Muscle of leg (tissue), 16 donors: ENCODE measurements at places on chromosomes 3 and 15. TPM values are rescaled to one million over a fixed set of nuclear protein-coding genes. Genes with fewer than 3 reads are reported as not detected.
A peak's percentile ranks its signal among the peaks of the same experiment; 100 is the strongest.

DNA sequence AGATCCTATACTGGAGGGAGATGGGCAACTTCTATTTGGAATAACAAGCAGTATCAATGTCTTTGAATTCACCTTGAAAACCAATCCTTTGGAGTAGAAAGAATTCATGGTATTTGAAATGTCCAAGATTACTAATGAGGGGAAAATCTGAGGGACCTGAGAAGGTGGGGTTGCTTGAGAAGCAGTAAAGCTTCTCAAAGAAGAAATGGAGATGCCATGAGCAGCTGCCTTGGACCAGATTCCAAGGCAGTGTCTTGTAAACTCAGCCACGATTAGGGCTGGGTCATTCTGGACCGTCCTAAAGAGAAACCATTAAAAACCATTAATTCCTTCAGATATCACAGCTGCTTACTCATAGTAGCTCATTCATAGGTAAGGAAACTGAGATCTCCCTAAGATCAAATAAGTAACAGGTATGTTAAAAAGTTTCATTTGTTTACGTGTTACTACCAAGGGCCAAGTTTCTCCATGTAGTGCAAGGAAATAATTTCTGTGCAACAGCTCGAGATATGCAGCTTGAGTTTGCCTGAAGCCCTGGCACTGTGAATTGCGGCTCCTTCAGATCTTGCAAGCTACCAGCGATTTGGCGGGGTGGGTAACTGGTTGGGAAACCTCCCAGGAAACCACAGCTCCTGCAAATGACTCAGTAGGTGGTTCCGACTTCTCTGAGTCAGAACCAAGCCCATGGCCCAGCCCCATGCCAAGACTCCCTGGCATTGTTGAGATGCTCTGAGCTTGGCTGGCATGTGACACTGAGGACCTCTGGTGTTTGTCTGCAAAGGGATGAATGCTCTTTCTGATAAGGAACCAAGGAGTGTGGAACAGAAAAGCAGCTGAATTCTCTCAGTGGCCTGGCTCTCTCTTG is 296.8 kb downstream of the RORA start:
- peaks cover 2% of the 10 kb centered on the region for H3K4me1 ChIP-seq
- H3K27ac ChIP-seq: no peak overlapping the region
- H3K36me3 ChIP-seq: no peaks in the 10 kb centered on the region
- DNase-seq: no peak

- no peaks in the 10 kb centered on the region for H3K27me3 ChIP-seq
- peaks cover 12% of the 10 kb centered on the region for H3K4me1 ChIP-seq
- H3K36me3 ChIP-seq: peaks cover 4% of the 10 kb centered on the region
- H3K27ac ChIP-seq: peak overlapping the region; percentile 31
- DNase-seq: peak; percentile 61
- no peak overlapping the region for H3K4me3 ChIP-seq
These were observed 4.7 kb downstream of the NR1D2 start for GRCh38 chr3:23949784-23950183.

GRCh38 chr3:32310918-32311839 is 72.7 kb downstream of the CMTM8 start:
- peak; percentile 91 for DNase-seq
- H3K36me3 ChIP-seq: no peaks in the 10 kb centered on the region
- H3K27me3 ChIP-seq: peaks cover 2% of the 10 kb centered on the region
- no peak overlapping the region for H3K4me3 ChIP-seq
- peak overlapping the region; percentile 24 for H3K27ac ChIP-seq

- DNase-seq: peak; percentile 79
- peak overlapping the region; percentile 79 for H3K27ac ChIP-seq
- peaks cover 23% of the 10 kb centered on the region for H3K4me1 ChIP-seq
- H3K36me3 ChIP-seq: no peaks in the 10 kb centered on the region
- H3K27me3 ChIP-seq: no peaks in the 10 kb centered on the region
These were observed 89.5 kb downstream of the ANP32A start for GRCh38 chr15:68730976-68731897.

GRCh38 chr15:41438206-41438605 is 21.3 kb downstream of the RTF1 start:
- peaks cover 16% of the 10 kb centered on the region for H3K36me3 ChIP-seq
- no peaks in the 10 kb centered on the region for H3K27me3 ChIP-seq
- DNase-seq: no peak
- no peak overlapping the region for H3K27ac ChIP-seq
- no peak overlapping the region for H3K4me3 ChIP-seq
- no peaks in the 10 kb centered on the region for H3K4me1 ChIP-seq

DNA sequence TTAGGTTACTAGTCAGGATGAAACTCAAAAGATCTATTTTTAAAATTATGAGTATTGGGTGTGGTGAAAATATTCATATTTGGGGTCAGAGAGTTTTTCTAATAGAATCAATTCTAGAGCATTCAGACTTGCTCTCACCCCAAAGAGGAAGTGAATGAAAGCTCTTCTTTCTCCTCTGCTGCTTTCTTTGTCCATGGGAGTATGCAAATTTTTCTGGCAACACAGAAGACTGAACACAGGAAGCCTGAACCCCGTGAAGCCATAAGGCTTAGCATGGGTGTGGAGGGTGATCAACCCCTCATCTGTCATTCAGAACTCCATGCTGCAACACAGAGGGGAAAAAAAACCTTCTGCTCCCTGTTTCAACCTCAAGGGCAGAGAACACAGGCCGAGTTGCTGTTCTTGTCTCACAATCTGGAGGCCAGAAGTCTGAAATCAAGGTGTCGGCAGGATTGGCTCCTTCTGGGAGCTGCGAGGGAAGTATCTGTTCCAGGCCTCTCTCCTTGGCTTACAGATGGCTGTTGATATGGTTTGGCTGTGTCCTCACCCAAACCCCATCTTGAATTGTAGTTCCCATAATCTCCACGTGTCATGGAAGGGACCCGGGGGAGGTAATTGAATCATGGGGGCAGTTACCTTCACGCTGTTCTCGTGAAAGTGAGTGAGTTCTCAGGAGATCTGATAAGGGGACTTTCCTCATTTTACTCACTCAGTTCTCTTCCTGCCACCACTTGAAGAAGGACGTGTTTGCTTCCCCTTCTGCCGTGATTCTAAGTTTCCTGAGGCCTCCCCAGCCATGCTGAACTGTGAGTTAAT is 33.7 kb upstream of the CD47 start:
- peaks cover 3% of the 10 kb centered on the region for H3K4me1 ChIP-seq
- H3K4me3 ChIP-seq: no peak overlapping the region
- peak; percentile 36 for DNase-seq
- no peaks in the 10 kb centered on the region for H3K27me3 ChIP-seq
- no peaks in the 10 kb centered on the region for H3K36me3 ChIP-seq

- no peak overlapping the region for H3K27ac ChIP-seq
- no peaks in the 10 kb centered on the region for H3K4me1 ChIP-seq
- no peaks in the 10 kb centered on the region for H3K27me3 ChIP-seq
- no peak overlapping the region for H3K4me3 ChIP-seq
- H3K36me3 ChIP-seq: no peaks in the 10 kb centered on the region
These were observed 44.6 kb upstream of the GOLGA6B start for GRCh38 chr15:72609862-72610261.

DNA sequence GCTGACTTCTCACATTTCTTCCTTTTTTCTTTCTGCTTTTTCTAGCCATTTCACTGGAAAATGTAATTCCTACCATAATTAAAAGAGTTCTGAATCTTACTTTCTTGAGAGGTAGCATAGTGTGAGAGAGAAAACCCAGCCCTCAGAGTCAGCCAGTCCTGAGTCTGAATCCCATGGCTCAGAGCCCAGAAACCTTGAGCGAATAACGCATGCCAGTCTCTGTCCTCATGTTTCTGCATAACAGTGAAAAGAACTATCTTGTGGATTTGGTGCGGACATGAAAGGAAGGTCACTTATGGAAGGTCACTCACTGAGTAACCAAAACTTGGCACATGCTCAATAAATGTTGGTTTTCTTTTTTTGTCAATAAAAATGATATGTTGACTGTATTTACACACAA is 29.3 kb upstream of the SLCO3A1 start:
- no peaks in the 10 kb centered on the region for H3K36me3 ChIP-seq
- DNase-seq: peak; percentile 33
- H3K27me3 ChIP-seq: no peaks in the 10 kb centered on the region
- no peak overlapping the region for H3K4me3 ChIP-seq
- H3K4me1 ChIP-seq: no peaks in the 10 kb centered on the region

KY gene
- total RNA-seq: 46.4 TPM

EPB42 gene
- 2.1 TPM for total RNA-seq

POTEB gene
- total RNA-seq: not detected

CTXN2 gene
- not detected for total RNA-seq

FBLN2 gene
- total RNA-seq: 46.9 TPM

ZNF80 gene
- total RNA-seq: 0.04 TPM

CYP11A1 gene
- 1.2 TPM for total RNA-seq

LRTM1 gene
- total RNA-seq: 99.9 TPM

CCDC9B gene
- total RNA-seq: 5.3 TPM
